ENCODE measurements at places on chromosomes 3 and 15.

GRCh38 chr3:52341123-52341522 is 25.0 kb downstream of the DNAH1 start:
- no peak for DNase-seq

DNA sequence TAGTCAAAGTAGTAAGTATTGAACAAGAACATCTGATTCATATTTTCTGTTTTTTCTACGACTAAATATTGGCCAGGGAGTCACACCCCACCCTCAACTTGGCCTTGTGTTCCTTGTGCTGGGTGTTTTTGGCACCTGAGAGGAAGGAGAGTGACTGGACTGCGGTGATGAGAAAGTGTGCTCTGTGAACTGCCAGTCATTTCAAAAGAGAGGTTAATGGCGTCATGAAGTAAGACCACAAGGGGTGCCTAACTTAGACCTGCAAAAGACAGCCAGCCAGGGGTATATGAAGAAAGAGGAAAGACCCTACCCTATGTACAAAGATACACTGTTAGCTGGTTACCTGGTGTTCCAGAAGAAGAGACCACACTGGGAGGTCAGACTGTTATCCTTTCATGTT is 58.4 kb upstream of the COL8A1 start:
- no peak for DNase-seq

DNA sequence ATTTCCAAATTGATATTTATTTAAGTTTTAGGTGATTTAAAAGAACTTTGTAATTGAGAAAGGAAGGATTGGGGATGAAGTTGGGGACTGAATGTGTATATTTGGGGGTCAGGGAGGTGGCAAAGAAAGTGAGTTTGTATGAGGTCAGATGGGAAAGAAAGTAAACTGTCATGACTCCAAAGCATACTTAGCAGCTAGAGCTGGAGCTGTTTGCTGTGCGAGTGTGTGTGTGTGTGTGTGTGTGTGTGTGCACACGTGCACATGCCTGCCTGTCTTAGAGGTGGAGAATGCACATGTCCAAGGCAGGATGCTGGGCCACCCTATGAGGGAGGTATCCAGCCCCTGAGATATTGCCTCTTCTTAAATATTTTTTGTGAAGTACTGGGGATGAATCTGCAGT is 21.0 kb downstream of the BOC start:
- no peak for DNase-seq

DNA sequence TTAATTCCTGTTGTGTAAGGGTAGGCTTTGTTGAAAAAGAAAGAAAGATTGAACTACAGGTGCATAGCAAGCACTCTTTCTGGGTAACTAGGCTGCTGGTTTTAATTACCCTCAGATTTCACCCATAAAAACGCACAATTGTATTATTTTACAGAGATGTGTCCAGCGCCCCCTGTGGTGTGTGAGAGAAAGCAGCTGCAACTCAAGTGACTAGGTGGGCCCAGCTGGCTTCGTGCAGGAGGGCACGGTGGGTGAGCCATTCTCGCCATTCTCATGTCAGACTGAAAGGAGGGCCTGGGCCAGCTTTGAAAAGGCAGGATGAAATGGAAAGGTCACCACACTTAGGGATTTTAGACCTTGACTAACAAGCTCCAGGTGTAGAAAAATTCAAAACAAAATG is 122.6 kb downstream of the LRIG1 start:
- peak; percentile 51 for DNase-seq

GRCh38 chr3:43317461-43318316 is 31.3 kb downstream of the SNRK start:
- DNase-seq = no peak

- DNase-seq = no peak
Observed at GRCh38 chr3:148464246-148464645, 233.5 kb upstream of the AGTR1 start.

DNA sequence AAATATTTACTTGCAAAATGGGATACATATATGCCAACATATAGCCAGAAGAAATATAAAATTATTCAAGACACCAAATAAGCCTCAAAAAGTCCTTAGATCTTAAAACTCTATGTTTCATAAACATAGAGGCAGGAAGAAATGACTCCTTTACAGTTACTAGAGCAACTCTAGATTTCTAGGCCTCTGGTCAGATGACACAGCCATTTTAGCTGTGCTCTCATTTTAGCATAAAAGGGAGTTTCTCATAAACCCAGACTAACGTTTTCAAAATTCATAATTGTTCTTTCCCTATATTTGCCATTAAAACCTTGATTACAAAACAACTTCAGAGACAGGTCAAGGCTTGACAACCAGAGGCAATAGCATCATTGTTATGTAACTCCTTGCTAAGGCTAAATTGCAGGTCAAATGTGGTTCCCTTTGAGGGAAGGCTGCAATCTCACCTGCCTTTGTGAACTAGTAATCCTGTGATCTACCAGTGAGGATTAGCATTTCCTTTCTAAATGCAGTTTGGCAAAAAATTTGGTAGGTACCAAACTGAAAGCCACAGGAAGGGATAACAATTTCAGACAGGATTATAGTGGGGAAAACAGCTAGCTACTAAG is 8.2 kb downstream of the THOC7 start:
- no peak for DNase-seq

GRCh38 chr3:160038862-160039562 is 50.4 kb downstream of the IL12A start:
- no peak for DNase-seq

DNA sequence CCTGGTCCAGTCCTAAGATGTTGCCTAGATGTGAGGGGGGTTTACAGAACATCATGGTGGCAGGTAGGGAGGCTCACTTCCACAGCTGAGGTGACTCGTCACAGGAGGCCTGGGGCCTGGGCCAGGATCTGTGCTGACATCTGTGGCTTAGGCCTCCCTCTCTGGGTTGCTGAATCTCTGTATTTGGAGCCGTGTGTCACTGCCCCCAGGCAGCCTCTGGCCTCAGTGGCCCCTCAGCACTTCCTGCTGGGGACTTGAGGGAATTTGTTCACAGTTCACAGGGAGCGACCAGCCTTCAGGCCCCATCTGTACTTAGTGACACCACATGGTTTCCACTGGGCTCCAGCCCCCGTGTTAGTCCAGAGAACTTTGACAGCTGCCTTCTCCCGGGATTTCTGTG is 41.7 kb upstream of the ADAMTSL3 start:
- no peak for DNase-seq

GRCh38 chr3:126067959-126068358 is 16.0 kb downstream of the SLC41A3 start:
- no peak for DNase-seq

- DNase-seq = no peak
Observed at GRCh38 chr3:191959876-191960413, 499.0 kb downstream of the PYDC2 start.

- no peak for DNase-seq
Observed at GRCh38 chr15:60627298-60627943, 148.5 kb upstream of the ICE2 start.

DNA sequence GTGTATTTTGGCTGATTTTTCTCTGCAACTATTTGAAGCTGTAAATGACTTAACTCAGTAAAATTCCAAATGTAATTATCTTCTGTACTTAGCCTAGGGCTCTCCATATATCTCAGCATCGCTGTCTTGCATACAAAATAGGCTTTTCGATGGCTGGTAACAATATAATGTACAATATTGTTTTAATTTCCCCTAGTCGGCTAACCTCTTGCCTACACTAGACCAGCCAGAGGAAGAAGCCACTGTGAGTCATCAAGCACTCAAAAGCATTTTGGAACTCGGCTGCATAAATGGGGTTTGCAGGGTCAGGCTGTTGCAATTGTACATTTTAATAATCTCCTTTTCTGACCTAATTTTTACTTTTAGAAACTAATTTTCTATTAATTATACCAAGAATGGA is 583.8 kb downstream of the FOXP1 start:
- DNase-seq = no peak

DNA sequence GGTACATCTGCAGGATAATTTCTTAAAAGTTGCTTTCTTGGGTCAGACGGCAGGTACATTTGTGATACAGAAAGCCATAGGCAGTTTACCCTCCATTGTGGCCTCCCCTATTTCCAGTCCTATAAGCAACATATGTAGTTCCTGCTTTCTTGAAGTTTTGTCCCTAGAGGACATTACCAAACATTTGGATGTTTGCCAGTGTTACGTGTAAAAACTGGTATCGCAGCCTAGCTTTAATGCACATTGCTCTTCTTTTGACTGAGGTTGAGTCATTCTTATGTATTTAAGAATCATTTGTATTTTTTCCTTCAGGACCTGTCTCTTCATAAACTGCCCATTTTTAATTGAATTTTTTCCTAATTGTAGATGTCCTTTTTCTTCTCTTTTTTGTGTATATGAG is 114.3 kb downstream of the DIPK2A start:
- no peak for DNase-seq

- DNase-seq = no peak
Observed at GRCh38 chr3:183410759-183411158, 17.7 kb downstream of the MCF2L2 start.

- no peak for DNase-seq
Observed at GRCh38 chr3:116579840-116580239, 129.7 kb upstream of the TUSC7 start.

- DNase-seq = no peak
Observed at GRCh38 chr15:99054025-99054387, 46.4 kb upstream of the PGPEP1L start.

GRCh38 chr3:164620423-164620822 is 457.9 kb downstream of the SI start:
- no peak for DNase-seq

- DNase-seq = no peak
Observed at GRCh38 chr3:63876260-63876659, 12.6 kb downstream of the ATXN7 start.

DNA sequence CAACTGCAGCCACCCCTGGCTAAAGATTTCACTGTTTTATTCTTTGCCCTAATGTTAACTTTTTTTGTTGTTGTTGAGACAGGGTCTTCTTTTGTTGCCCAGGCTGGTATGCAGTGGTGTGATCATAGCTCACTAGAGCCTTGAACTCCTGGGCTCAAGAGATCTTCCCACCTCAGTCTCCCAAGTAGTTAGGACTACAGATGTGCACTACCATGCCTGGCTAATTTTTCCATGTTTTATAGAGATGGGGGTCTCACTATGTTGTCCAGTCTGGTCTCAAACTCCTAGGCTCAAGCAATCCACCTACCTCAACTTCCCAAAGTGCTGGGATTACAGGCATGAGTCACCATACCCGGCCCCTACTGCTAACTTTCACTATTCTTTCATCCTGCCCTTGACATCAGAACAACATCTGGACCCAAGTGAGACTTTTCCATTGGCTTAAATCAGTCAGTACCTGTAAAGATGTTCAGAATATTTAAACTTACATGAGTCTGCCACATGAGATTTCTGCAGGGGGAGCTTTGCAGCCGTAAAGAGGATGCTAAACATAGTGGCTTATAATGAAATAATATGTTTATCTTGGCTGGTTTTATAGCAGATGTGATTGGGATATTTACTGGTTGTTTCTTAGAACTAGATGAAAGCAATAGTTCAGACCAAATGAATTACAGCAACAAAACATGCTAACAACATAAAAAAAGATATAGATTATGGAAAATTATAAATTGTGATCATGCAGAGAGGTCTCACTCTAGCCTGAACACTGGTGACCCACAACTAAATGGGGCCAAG is 73.6 kb downstream of the HMG20A start:
- no peak for DNase-seq

DNA sequence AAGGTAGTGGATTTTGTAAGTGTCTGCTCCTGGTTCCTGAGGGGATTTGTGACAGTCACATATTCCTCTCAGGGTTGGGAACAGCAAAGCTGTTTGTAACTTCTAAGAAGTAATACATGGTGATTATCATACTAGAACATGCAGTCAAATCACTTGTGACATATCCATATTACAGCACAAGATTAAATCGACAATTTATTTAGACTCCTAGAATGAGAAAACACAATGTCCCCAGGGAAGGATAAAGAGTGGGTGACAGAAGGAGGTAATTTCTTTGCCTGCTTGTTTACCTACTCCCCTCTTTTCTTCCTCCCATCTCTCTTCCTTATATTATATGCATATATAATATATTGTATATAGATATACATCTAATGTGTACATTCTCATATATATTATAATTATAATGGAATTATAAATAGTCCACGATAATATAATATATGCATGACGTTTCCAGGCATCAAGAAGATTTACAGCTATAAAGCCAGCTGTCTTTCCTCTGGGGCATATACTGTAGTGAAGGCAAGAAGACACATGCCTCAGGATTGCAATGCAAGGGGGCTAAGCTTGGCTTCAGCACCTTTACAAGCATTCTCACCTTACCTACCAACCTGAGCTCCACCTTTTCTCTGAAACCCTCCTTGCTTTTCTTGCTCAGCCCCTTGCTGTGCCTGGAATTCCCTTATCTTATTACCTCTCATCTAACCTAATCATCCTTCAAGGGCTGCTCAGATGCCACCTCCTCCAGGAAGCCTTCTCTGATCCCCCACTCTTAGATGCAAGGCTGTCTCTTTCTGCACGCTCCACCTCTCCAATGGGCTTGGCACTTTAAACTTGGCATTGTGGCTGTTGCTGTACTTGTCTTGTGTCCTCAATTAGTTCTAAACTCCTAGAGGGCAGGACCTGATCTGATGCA is 73.1 kb upstream of the PIAS1 start:
- DNase-seq = no peak

DNA sequence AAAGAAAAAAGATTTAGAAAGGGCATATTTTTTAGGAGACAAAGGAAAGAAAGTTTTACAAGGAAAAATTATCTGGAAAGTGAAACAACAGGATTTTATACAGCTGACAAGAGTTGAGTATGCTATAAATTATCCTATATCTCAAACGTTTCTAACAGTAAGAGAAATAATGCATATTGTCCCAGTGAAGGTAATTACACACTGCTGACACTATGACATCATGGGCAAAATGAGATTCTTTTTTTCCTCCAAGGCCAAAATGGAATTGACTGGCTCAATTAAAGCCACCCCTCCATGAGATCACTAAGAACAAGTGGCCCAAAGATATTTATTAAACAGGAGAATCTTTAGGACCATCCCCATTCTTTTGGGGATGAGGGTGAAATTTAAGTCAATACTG is 72.0 kb upstream of the CDIN1 start:
- no peak for DNase-seq

GRCh38 chr3:186708983-186709679 is 8.0 kb upstream of the KNG1 start:
- DNase-seq = no peak

- no peak for DNase-seq
Observed at GRCh38 chr15:77874063-77874462, 203.4 kb downstream of the TBC1D2B start.

GRCh38 chr3:34008191-34008590 is 209.8 kb downstream of the PDCD6IP start:
- DNase-seq = no peak

DNA sequence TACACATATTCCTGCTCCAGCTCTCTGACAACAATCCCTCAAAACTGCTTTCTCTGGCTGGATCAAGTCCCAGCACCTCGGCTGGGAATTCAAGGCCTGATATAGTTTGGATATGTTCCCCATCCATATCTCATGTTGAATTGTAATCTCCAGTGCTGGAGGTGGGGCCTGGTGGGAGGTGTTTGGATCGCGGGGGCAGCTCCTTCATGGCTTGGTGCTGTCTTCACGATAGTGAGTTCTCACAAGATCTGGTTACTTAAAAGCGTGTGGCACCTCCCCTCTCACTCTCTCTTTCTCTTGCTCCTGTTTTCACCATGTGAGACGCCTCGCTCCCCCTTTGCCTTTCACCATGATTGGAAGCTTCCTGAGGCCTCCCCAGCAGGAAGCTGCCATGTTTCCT is 47.4 kb upstream of the SYN2 start:
- no peak for DNase-seq

GRCh38 chr3:119322021-119322834 is 28.0 kb downstream of the ARHGAP31 start:
- DNase-seq = peak; percentile 2

GRCh38 chr3:108171106-108171505 is 51.1 kb downstream of the IFT57 start:
- no peak for DNase-seq

GRCh38 chr15:80317389-80318182 is 65.6 kb upstream of the CTXND1 start:
- no peak for DNase-seq

Measured in central memory CD4-positive, alpha-beta T cell (primary cell).